ENCODE measurements at places on chromosomes 1 and 21. TPM values are rescaled to one million over a fixed set of nuclear protein-coding genes. Genes with fewer than 3 reads are reported as not detected.

BMP8A gene
- 0.60 TPM for polyA plus RNA-seq

DNA sequence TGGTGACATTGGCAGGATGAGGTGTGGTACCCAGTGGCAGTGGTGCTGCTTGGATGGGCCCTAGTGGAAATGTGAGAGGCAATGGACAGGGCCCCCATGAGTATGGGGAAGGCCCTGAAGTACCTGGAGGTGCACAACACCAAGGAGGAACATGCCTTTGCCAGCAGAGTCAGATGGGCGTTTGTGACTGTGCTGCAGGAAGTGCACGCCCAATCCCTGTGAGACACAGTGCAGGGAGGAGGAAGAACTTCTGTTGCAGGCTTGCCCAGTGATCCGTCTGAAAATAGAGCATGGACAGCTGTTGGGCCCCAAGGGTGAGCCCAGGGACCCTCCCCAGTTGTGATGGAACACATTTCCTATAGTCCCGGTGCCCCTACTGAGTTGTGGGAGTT is 42.7 kb downstream of the GJA5 start:
- no peak for DNase-seq

GSTM5 gene
- polyA plus RNA-seq, result 64.5 TPM

- no peak for DNase-seq
These were observed 189.9 kb downstream of the HUNK start for GRCh38 chr21:32062591-32063227.

CD1E gene
- polyA plus RNA-seq, result 0.22 TPM

DNA sequence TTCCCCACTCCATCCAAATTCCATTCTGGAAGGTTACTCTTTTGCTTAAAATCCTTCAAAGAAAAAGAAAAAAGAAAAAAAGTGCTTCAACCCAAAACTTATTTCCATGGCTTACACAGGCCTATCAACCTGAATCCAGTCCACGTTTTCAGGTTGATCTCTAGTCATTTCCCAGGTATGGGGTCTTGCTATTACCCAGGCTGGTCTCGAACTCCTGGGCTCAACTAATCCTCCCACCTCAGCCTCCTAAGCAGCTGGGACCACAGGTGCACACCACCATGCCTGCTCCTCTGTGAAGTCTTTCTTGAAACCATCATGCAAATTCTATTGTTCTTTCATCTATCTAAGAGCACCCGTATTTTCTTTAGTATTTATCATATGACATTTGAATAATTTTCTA is 7.6 kb downstream of the RNF19B start:
- no peak for DNase-seq

KIF17 gene
- polyA plus RNA-seq, result 12.1 TPM

GRCh38 chr21:46486481-46487126 is 27.9 kb downstream of the DIP2A start:
- no peak for DNase-seq

- DNase-seq, result no peak
These were observed 7.1 kb upstream of the CRYBG2 start for GRCh38 chr1:26360807-26361604.

- no peak for DNase-seq
These were observed 8.1 kb downstream of the KAZN start for GRCh38 chr1:14606632-14607031.

DCDC2B gene
- 3.4 TPM for polyA plus RNA-seq

C4BPA gene
- polyA plus RNA-seq, result 0.40 TPM

GRCh38 chr21:31162827-31163226 is 124.6 kb upstream of the KRTAP19-8 start:
- no peak for DNase-seq

ALX3 gene
- polyA plus RNA-seq, result not detected

GRCh38 chr1:234429434-234429806 is 49.6 kb downstream of the TARBP1 start:
- DNase-seq, result no peak

- DNase-seq, result no peak
These were observed 19.9 kb upstream of the NEK2 start for GRCh38 chr1:211695135-211695816.

DNA sequence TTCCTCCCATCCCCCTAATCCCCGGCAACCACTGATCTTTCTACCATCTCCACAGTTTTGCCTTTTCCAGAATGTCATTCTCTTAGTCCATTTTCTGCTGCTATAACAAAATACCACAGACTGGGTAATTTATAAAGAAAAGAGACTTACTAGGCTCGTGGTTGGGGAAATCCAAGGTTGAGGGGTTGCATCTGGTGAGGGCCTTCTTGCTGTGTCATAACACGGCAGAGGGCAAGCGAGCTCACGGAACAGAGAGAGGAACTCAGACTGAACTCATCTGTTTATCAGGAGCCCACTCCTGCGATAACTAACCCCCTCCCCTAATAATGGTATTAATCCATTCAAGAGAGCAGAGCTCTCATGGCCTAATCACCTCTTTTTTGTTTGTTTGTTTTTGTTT is 52.0 kb downstream of the RUNX3 start:
- no peak for DNase-seq

IL20 gene
- polyA plus RNA-seq, result not detected

- no peak for DNase-seq
These were observed 48.1 kb downstream of the SPATA46 start for GRCh38 chr1:162328512-162328911.

- DNase-seq, result no peak
These were observed 21.3 kb upstream of the PHTF1 start for GRCh38 chr1:113780374-113781146.

MATN1 gene
- polyA plus RNA-seq, result 0.42 TPM

- no peak for DNase-seq
These were observed 77.4 kb downstream of the APP start for GRCh38 chr21:26093122-26093521.

FAM131C gene
- polyA plus RNA-seq, result 0.17 TPM

DNA sequence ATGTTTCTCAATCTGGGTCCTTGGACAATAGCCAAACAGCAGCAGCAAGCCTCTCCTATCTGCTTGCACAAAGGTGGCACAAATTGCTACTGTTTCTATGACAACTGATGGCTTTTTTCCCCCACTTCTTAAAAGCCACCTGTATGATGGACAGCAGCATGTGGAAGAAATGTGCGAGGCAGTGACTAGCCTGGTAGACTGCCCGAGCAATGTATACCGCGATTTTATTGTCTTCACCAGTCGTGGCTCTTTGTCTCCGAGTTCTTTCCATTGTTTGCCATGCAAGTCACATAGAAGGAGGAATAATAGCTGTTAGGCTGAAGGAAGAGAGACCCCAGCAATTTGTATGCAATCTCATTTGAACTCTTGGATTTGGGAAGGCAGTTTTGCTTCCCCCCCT is 79.4 kb downstream of the S1PR1 start:
- no peak for DNase-seq

DNA sequence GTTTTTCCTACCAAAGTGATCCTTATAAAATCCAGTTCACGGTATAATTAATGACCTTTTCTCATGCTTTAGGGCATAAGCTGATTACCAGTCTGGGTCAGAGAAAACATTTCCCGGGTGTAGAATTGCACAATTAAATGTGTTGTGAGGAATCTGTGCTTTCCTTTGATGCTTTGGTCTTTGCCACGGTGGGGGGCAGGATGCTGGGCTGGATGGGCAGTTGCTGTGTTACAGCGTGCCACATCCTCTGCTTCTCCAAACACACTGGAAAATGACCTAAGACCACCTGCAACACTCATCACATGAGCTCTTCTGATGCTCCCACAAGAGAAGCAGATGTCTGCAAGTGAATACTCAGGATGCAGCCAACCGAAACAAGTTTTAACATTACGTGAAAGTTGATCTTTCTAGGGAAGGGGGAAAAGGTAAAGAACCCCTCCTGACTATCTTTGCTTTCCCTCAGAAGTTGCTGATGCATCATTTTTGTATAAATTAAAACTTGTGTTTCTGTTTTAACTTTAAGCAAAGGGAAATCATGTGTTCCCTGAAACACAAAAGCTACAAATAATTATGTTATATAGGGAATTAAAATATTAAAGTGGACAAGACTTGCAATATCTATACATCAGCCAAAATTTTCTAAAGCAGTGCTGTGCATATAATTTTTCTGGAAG is 515.3 kb upstream of the NR5A2 start:
- DNase-seq, result no peak

KIF21B gene
- 6.8 TPM for polyA plus RNA-seq

DNAH14 gene
- polyA plus RNA-seq, result 20.1 TPM

DNA sequence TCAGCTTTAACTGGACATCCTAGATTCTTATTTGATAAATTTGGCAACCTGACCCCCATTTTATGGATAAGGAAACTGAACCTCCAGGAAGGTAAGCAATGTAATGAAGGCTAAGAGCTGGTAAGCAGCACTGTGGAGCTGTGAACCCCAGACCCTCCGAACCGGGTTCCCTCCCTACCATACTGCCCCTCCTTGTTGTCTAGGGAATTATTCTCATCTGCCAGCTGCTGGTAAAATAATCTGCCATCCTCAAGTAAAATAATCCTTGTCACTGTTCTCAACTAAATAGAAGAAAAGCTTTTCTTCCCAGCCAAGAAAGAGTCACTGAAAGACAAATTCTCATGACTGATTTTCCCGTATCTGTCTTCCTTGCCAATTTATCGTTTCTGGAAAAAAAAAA is 55.8 kb upstream of the PRDX6 start:
- no peak for DNase-seq

DNA sequence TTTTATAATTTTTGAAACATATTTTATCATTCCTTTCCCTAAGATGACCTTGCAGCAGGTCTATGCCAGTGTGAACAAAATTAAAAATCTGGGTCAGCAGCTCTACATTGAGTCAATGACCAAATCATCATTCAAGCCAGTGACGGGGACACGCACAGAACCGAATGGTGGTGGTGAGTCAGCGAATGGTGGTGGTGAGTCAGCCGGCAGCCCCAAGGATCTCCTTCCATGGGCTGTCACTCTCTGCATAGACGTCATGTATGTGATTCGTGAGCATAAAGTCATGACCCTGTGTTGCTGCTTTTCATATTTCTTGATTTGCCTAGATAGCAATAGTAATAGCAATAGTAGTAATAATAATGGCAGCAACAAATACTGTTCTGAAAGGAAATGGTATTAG is 26.3 kb downstream of the PER3 start:
- no peak for DNase-seq

DNA sequence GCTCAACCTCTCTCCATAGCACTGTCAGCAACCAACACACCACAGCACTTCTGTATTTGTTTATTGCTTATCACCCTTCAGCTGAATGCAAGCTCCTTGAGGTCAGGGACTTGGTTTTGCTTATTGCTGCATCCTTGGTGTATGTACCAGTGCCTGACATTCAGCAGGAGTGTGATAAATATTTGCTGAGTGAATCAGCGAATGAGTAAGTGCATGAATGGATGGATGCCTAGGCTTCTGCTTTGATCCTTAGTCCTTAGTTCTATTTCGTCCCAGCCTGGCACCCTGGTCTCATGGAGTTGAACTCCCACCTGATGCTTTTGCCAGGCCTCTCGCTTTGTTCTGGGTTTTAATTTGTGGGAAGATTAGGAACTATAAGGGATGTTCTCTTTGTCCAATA is 88.2 kb downstream of the ZSCAN20 start:
- no peak for DNase-seq

LAMC2 gene
- 53.7 TPM for polyA plus RNA-seq

- DNase-seq, result no peak
These were observed 68.5 kb downstream of the RGS2 start for GRCh38 chr1:192877283-192877886.

GRCh38 chr1:210373878-210374599 is 45.3 kb downstream of the HHAT start:
- DNase-seq, result no peak

DNA sequence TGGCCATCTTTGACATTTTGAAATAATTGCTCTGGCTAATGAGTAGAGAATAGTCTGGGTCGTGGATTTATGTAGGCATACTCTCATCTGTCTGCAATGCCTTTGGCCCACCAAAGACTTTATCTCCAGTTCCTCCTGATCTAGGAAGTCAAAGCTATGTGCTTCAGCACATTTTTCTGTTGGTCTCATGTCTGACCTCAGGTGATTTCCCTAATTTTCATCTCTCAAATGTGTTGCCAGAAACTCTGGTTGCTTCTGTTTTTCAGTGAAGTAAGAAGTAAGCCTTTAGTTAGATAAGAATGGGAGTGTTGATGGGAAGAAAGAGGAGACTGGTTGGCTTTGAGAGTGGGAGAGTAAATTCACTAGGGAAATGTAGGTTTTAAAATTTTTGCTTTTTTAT is 66.4 kb downstream of the GPR88 start:
- DNase-seq, result no peak

DNA sequence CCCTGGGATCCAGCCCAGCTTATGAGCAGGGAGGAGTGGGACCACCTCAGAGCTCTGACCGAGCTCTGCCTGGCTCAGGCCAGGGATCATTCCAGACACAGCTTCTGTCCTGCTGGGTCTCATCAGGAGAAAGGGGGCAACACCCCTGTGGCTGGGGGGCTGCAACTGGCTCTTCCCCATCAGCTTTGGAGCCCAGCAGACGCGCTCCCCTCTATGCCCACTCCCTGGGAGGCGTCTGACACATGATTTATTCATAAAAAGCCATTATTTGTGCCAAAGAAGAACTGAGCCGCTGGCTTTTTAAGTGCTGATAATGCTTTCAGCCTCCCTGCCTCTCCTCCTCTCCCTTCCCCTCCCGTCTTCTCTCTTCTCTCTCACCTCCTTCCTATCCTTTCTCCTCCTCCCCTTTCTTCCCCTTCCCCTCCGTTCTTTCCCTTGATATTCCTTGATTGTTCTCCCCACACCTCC is 25.0 kb downstream of the FOXO6 start:
- DNase-seq, result no peak

BACE2 gene
- 34.4 TPM for polyA plus RNA-seq

DNA sequence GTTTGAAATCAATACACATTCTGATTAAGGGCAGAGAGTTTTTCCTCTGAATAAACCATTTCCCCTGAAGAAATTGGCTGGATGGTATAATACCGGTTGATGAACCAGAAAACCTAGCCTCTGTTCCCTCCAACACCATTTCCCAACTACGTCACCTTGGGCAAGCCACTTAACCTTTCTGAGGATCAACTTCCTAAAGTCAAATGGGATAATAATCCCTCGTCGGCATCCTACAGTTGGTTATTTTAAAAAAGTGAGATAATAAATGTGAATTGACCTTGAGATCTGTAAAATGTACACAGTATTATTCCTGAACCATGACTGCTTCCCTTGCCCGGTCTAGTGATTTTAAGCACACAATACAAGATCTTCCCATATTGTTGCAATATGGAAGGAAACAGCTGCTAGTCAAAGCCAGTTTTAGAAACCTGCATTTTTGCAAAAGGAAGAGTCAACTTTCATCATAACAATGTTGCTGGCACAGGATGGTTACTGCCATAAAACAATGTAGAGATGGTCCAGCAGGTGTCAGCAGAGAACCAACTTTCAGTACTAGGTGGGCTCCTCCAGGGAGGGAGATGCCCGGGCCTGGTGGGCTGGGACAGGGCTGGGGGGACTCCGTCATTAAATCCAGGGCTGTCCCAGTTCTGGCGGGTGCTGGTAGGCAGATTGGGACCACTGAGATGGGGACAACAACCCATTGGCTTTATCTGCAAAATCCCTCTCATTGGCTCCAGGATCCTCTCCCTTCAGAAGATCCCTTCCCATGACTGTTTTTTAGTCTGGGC is 5.2 kb upstream of the HLX start:
- DNase-seq, result peak; percentile 54

DSCAM gene
- 0.09 TPM for polyA plus RNA-seq

DNA sequence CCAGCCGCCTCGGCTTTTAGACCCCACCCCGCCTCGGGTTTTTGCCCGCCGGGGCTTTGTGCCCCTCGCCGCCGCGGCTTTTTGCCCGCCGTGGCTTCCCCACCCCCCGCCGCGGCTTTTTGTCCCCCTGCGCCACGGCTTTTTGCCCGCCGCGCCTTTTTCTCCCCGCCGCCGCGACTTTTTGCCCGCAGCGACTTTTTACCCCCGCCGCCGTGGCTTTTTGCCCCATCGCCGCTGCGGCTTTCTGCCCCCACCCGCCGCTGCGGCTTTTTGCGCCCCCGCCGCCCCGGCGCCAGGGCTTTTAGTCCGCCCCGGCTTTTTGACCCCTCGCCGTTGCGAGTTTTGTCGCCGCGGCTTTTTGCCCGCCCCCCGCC is 474.4 kb downstream of the FAM72C start:
- DNase-seq, result no peak

MAN1C1 gene
- polyA plus RNA-seq, result 14.7 TPM
